ENCODE measurements at places on chromosomes 6 and 20.
A peak's percentile ranks its signal among the peaks of the same experiment; 100 is the strongest.

DNA sequence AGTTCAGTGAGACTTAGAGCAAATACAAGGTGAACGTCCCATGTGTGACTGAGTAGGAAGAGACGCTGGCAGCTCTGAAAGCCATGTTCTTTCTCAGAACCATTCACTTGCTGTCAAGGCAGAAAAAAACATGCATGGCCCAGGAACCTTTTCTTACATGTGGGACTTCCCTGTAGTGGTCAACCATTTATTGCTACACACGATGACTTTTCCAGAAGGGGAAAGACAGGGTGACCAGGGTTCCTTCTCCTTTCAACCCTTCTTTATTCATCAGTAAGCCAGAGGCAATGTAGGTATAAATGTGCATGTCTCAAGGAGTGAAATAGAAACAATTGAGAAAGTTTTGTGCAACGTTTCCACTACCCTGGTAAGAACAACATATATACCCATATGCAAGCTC, 189.0 kb downstream of the NFATC2 start:
- no peak for DNase-seq

GRCh38 chr6:85464260-85464644, 14.4 kb downstream of the NT5E start:
- no peak for DNase-seq

DNA sequence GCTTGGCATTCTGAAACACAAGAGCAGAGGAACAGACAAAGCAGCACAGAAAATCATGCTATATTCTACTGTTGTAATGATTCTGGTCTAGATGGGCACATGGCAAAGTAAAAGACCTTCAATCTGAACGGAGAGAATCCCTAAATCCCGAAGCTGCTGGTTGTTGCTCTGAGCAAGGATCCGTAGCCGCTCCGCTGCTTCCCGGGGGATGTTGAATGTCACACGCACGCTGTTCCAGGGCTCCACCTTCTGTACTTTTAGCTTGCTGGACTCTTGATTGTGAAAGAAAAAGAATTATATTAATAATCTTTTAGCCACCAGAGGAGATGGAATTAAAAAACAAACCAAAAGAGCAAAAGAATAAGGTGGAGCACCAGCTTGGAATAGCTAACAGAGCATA, 49.3 kb downstream of the NCOA6 start:
- DNase-seq = no peak

DNA sequence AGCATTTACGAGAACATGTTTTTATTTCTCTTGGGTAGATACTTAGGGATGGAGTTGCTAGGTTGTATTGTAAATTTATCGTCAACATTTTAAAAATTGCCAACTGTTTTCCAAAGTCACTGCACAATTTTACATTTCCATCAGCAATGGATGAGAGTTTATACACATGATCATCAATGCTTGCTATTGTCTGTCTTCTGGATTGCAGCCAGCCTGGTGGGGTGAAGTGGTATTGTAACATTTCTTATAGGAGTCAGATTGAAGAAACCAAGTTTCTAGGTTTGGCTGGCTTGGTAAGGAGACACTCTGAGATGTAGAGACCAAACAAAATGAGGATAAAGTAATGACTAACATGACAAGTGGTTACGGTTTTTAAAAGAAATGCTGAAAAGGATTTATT, 57.1 kb upstream of the HDDC2 start:
- DNase-seq = no peak

- DNase-seq = no peak
Measured at GRCh38 chr6:44007818-44008621, 119.2 kb downstream of the MRPL14 start.

DNA sequence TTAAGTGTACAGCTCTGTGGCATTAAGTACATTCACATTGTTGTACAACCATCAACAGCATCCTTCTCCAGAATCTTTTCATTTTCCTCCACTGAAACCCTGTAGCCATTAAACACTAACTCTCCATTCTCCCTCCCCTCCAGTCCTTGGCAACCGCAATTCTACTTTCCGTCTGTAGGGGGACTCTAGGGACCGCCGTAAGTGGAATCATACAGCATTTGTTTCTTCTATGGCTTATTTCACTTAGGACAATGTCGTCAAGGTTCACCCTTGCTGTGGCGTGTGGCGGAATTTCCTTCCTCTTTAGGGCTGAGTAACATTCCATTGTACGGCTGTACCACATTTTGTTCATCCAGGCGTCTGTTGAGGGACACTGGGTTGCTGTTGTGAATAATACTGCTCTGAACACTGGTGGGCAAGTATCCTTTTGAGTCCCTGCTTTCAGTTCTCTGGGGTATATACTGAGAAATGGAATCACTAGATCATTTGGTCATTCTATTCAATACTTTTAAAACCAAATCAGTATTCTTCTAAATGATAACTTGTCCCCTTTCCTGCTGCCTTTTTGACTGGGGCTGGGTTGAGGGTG, 50.7 kb downstream of the PPP1R3G start:
- peak; percentile 7 for DNase-seq

DNA sequence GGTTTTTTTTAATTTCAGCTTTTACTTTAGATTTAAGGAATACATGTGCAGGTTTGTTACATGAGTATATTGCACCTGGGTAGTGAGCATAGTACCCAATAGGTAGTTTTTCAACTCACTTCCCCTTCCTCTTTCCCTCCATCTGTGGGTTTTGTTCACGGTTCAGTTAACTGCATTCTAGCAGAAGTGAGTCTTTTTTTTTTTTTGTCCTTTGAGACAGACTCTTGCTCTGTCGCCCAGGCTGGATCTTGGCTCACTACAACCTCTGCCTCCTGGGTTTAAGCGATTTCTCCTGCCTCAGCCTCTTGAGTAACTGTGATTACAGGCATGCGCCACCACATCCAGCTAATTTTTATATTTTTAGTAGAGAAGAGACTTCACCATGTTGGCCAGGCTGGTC, 8.7 kb downstream of the UBR2 start:
- DNase-seq = no peak

DNA sequence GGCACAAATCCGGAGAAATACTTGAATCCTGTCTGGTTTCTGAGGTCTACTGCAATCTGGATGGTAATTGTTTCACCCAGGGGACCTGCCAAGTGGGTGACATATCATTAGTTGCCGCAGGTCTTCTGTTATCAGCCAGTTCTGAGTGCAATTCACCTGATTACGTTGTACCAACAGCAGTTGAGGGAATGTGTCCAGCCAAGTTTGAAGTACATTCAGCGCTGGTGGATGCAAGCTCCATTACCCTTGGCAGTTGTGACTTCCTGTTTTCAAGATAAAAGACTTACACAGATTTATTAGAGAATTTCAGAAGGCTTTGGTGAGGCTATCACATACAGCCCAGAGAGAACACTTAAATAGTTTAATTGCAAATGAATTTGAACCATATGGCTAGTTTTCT, 42.8 kb downstream of the FNDC1 start:
- no peak for DNase-seq

GRCh38 chr6:111792914-111793700, 80.1 kb downstream of the FYN start:
- DNase-seq = no peak

GRCh38 chr20:18999086-18999485, 185.5 kb downstream of the SCP2D1 start:
- no peak for DNase-seq

- no peak for DNase-seq
Measured at GRCh38 chr6:115540077-115540869, 520.4 kb downstream of the FRK start.

DNA sequence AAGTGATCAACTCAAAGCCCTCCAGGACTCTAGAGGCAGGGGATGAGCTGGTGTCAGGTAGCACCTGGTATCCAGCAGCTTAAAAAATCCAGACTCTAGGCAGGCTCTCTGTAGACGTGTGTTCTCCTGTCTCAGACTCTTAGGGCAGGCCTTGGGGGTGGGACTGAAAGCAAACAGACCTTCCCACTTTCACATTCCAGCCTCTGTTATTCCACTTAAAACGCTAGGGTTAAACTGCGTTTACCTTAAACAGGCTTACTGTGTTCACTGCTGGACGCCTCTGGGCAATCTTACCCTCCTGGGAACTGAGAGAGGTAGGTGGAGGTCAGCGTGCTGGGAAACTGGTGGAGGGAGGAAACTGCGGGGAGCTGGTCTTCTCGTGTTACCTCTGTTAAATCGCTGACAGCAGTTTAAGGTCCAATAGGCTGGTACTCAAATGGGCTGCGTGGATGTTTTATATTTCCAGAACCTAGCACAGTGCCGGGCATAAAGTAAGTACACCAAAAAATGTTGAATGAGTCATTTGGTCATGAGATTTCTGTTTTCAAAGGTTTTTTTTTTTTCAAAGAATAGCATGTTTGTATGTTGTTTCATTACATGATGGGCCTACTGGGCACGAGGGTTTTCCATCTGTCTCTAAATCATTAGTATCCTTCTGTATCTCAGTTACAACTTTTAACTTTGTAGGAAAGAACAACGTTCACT, at the start of gene GCNT2:
GCNT2 (plus strand) TSS at position 248 of the 705 bp plus-strand sequence. CDS start 7,561 bp downstream, outside the sequence.
- no peak for DNase-seq

DNA sequence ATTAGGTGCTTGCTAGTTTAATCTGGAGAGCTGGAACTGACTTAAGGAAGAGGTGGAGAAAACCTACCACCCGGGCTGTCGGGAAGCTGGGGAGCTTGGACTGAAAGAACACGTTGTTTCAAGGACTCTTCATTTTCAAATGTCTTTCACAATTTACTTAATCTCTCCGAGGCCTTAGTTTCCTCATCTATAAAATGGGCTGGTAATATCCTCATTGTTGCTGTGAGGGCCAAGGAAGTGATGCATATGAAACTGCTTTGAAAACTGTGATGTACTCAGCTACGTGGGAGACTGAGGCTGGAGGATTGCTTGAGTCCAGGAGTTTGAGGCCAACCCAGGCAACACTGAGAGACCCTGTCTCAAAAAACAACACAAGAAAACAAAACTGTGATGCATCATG, 36.7 kb upstream of the NKX2-2 start:
- no peak for DNase-seq

GRCh38 chr20:40422656-40423055, 266.4 kb downstream of the MAFB start:
- no peak for DNase-seq

DNA sequence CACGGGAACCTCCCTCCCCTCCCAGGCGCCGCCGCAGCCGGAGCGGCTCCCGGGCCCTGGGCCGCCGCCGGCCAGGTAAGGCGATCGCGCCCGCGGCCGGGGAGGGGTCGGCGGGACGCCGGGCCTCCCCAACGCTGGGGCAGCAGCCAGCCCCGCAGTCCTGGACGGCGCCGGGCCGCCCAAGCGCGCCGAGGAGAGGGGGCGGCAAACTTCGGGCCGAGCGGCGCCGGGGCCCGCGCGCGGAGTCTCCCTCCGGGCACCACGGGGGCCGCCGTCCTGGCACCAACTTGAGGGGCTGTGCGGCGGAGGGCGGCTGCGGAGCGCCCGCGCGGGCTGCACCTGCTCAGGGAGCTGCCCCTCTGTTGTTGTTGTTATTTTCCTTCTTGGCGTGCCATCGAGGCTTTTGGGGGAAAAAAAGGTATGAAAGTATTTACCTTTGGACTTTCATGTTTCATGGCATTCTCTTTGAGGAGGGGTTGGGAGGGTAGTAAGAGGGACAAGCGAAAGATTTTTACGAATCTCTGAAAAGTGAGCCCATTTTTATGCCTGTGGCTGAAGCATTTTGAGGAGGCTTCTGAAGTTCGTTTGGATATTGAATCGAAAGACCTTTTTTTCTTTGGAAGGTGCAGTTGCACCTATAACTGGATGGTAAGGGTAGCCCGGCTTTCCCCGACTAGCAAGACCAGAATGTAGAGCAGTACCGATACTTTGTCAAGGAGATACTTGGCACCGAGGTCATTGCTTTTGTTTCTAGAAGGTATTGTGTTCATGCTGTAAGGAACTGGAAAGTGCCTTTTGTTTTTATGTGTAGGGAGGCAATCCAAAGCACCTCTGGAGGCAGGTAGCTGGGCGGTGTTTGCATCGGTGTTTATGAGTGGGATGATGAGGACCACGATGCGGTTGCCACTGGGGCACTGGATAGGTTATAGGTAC, at the start of gene RNF182:
RNF182 (plus strand) TSS at position 4 of the 933 bp plus-strand sequence. CDS start 52,168 bp downstream, outside the sequence.
- DNase-seq = no peak

DNA sequence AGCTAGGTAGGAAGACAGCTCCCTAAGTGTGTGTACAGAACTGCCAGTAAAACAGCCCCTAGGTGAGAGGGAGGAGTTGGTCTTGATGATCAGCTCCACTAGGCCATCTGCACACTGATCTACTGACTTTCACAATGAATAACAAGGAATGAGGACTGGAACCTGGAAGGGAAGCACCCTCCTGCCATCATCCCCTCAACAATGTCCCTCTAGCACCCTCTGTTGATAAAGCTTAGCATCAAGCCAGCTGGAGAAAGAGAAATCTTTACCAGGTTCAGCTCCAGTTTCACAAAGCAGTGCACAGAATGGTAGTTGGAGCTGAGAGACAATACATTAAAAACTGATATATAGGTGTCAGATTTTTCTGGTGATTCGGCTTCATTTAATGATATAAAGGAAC, 57.2 kb upstream of the IRAK1BP1 start:
- DNase-seq = no peak

DNA sequence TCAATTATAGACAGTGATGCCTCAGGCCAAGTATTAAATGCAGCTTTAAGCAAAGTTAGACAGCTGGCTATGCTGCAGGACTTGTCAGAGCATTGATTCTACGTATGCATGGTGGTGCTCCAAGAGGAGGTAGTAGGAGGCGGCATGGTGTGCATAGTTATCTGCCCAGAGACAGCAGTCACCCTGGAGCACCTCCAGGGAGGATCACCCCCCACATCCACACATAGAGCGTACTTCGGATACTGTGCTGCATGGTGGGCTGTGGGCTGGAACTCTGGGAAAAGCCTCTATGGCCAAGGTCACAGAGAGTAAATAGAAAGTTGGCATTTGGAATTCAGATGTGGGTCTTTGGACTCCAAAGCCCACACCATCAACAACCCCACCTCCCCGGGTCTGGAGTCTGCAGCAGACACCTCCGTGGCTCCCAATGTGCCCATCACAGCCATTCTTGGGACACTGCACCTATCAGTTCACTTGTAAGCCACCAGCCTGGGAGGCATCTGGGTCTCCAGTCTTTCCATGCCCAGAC, 64.5 kb upstream of the STX16 start:
- DNase-seq = no peak

DNA sequence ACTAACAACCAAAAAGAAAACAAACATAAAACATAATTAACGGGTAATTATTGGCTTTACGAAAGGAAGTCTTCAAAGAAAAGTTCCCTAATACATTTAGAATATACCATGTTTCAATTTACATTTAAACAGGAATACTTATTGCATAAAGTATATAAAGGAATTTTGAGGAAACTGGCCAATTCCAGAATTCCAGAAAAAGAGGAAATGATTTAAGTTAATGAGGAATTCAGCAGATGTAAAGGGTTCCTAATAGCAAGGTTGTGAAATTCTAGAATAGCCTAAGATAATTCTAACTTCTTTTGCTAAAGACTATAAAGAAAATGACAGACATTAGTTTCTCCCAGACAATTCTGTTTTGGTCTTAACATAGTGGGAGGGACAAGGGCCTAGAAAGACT, 35.0 kb downstream of the DTNBP1 start:
- DNase-seq = no peak

DNA sequence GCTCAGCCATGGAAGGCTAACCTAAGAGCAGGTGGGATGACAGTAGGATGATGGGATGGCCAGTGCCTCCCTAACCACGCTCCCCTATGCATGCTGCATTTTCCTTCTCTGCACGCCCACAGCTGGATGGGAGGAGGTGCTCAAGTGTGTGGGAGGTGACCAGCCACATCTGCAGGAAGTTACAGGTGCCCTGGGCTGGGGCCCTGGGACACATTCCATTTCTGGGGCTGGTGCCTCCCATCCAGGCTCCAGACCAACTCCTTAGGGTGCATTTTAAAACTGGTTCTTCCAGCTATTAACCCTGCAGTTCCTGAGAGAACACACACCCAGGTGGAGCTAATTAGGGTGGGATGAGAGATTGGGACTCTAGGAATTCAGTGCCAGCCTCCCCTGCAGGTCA, 135.3 kb upstream of the ARMC2 start:
- no peak for DNase-seq
